ENCODE measurements at places on chromosomes 12 and 14.
A peak's percentile ranks its signal among the peaks of the same experiment; 100 is the strongest.

DNA sequence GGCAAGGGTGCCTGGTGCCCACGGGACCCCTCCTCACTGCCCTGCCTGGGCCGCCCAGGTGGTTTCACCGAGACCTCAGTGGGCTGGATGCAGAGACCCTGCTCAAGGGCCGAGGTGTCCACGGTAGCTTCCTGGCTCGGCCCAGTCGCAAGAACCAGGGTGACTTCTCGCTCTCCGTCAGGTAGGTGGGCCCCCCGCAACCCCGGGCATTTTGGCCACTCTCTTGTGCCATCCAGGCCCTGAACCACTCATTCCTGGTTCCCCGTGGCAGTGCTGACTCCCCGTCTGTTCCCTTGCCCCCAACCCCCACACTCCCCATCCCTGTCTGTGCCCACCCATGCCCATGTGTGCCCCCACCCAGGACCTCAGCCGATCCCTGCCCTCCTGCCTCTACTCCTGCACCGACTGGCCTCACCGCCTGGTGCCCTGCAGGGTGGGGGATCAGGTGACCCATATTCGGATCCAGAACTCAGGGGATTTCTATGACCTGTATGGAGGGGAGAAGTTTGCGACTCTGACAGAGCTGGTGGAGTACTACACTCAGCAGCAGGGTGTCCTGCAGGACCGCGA lies 480 bp downstream of the PTPN6 start:
- no peak for DNase-seq

- DNase-seq, result no peak
Observed at GRCh38 chr12:2737656-2738241, 57.0 kb upstream of the FKBP4 start.

- DNase-seq, result no peak
Observed at GRCh38 chr12:19665121-19665900, 226.0 kb downstream of the AEBP2 start.

DNA sequence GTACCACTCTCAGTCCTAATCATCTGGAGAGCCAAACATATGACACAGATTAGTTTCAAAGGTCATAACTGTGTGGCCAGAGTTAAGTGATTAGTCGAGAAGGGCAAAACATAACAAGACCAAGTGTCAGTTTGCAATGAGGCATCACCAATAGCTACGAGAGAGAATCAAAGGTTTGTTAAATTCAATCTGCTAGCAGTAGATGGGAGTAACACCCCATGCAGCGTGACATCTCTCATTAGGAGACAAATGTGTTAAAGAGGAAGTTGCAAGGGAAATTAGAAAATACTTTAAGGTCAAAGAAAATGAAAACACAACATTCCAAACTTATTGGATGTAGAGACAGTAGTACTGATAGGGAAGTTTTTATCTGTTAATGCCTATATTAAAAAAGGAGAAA lies 135.7 kb upstream of the SYT10 start:
- no peak for DNase-seq

- peak; percentile 60 for DNase-seq
Observed at GRCh38 chr12:108457006-108457733, 57.9 kb upstream of the FICD start.

DNA sequence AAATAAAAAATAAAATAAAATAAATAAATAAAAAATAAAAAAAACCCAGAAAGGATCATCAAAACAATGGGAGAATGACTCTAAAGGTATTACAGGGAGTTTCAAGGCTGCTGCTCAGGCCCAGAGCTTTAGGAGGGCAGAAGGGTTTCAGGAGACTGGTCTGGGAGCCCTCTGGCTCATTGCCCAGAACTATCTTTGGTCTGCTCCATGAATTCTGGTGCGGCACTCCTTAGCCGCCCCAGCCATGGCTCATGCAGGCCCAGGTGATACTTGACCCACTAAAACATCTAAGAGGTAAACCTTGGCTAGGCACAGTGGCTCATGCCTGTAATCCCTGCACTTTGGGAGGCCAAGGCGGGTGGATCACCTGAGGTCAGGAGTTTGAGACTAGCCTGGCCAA lies 14.7 kb upstream of the TMED10 start:
- DNase-seq, result no peak

DNA sequence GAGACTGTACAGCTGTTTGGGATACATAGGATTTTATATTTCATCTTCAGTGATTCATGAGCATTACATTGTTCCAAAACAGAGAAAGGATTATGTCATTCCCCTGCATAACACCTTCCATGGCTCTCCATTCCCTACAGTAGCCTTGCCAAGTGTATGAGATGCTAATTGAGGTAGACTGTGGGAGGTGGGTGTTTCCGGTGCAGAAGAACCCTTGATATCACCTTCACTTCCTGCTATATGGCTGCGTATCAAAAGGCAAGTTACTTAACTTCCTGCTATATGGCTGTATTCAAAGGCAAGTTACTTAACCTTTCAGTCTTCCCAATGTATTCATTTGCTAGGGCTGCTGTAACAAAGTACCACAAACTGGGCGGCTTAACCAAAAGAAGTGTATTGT lies 11.2 kb downstream of the FAR2 start:
- no peak for DNase-seq

DNA sequence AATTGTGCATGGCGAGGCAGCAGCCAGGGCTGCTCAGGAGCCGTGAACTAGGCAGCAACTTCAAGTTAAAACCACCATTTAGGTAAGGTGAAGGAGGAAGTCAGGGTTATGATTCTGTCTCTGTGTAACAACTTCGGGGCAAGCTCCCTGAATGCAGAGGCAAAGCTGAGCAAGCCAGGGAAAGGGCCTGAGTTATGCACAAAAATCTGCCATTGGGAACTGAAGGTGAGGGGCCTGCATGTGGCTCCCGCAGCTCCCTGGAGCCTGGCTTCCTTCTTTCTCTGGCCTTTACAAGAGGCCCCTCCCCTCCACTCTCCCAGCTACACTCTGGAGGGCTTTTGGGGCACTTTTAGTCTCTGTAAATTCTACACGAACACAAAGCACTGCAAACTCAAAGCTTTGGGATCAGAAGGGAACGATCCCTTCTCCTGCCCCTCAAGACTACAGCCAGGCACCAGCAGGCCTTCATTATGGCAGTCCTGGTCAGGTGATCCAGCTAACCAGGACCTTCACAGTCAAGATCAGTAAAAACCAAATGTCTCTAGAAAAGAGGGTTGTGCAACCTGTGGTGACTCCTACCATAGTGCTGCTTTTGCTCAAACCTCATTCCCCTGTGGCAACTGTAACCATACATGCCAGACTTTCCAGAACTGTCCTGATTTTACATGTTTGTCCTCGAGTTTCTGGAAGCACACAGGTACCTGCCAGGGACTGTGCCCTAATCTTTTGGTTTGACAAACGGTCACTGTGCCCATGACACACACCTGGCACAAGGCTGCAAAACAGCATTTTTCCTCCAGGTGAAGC lies 67.2 kb upstream of the PTGR2 start:
- no peak for DNase-seq

DNA sequence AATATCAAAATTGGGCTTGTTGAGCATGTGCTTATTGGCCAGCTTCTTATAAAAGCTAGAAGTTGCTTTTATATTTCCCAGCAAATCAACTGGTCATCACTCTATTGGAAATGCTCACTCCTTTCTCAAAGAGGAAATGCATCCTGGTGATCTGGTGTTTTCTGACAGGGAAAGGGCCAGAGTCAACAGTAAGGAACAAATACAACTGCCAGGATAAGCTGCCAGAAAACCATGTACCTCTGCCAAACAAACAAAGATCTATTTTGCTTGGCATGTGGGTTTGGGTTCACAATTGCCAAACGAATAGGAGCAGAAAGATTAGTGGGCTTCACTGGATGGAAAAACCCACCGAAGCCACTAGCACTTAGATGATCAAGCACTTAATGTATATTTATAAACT lies 126.9 kb upstream of the PDZRN4 start:
- DNase-seq, result no peak

DNA sequence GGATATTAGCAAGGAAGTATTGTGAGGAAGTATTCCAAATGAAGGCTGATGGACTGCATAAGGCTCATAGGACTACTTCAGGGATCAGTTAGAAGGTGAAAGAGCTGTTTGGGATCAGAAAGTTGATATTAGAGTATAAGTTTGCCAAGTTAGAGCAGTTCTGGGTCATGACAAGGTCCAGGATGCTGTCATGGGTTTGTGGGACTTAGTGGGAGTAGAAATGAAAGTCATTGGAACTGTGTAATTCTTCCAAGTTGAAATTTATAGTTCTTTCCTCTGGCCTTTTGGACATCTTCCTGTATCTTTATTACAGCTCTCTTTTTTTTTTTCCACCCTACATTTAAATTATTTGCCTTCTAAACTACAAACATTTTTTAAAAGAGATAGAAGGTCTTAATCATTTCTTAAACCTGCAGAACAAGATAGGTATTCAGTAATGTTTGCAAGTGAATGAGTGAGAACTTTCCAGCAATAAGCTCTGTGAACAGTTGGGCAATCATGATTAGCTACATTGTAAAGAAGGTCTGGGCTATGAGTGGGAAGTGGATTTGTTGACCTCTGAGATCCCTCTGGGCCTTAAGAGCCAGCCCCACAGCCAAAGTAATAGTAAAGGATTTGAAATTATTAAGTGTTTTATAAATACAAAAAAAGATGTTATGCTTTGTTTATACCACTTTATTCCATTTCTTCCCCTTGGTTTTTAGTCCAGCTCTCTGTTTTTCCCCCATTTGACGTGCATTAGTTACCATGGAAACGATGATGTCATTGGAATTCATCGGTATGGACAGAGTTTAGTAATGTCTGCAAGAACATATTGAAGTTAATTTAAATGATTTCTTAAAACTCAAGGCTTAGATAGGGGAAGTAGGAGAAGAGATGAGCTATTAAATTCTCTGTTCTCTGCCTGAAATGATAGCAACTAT lies 247.9 kb upstream of the ARHGAP5 start:
- DNase-seq, result peak; percentile 82

GRCh38 chr12:69027411-69027881 lies 94.5 kb upstream of the CPM start:
- DNase-seq, result peak; percentile 70

DNA sequence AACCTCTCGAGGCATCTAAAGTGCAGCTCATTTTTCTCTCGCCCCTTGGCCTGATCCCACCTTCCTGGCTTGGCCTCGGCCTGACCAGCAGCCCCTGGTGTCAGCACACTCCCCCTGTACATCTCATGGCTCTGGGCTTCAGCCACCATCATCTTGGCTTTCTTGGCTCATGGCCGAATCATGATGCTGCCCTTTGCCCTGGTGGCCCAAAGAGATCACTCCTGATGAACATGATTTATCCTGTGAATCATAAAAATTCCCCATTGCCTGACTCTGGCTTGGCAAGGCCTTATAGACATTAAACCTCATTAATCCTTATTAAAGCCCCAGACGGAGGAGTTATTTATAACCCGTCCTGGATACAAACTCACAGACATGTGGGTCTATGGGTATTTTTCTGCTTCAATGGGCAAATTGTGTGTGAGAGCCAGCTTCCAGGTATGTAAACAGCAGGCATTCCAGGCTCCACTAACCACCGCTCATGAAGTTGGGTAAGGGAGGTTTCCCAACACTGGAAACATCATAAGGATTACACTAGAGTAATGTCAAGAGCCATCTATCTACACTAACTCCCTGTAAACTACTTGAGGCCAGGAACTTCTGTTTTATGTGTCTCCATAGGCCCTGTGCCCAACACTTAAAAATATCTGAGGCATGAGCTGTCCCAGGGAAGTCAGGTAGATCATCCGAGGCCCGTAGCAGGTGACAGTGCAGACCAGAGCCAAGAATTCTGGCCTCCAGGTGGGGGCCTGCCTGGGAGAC lies 171.2 kb downstream of the TTC8 start:
- no peak for DNase-seq

DNA sequence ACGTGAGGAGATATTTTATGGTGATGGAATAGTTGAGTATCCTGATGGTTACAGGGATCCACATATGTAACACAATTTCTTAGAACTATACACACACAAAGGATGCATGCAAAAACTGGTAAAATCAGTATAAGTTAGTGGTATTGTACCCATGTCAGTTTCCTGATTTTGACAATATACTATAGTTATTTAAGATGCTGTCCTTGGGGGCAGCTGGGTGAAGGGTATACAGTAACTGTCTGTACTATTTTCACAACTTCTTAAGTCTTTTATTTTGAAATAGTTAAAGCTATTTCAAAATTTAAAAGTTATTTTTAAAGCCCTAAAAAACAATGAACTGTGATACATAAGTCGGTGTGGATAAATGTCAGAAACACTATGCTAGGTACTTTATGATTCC lies 24.5 kb upstream of the POLR3B start:
- DNase-seq, result no peak

GRCh38 chr12:119425623-119426022 lies 91.1 kb downstream of the CCDC60 start:
- no peak for DNase-seq

DNA sequence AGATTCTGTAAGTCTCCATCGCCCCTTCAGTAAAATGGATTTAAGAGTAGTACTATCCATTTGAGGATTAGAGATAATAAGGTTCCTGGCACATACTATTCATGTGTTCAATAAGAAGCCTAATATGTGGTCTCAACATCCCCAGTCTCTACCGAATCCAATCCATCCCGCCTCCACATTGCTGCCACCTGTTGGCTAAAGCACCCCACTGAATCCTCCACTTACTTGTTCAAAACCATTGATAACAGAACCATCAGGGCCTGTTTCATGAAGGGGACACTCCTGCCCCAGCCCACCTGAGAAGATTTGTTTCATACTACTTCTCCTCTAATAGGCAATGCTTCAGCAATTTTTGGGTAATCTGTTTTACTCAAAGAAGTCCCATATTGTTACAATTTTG lies 147.5 kb downstream of the SLC2A13 start:
- no peak for DNase-seq

DNA sequence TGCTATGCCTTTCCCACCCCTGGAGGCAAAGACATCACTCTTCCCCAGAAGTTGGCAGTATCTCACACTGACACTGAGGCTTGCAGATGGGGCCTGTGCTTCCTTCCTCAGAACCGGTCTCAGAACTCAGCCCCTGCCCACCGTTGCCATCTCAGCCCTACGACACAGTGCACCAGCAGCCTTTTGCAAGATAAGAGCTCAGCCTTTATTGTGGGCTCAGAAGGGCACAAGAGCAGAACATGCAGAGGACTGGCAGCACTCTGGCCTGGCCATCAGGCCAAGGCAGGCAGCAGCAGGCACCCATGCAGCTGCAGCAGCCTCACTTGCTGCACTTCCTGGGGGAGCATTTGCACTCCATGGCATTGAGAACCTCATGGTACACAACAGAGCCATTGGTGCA lies 3.6 kb upstream of the ANO2 start:
- DNase-seq, result no peak

DNA sequence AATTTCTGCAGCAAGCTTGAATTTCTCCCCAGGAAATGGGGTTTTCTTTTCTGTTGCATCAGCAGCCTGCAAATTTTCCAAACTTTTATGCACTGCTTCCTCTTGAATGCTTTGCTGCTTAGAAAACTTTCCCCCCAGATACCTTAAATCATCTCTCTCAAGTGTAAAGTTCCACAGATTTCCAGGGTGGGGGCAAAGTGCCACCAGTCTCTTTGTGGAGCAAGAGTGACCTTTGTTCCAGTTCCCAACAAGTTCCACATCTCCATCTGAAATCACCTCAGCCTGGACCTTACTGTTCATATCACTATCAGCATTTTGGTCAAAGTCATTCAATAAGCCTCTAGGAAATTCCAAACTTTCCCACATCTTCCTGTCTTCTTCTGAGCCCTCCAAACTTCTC lies 241.6 kb upstream of the TMTC1 start:
- no peak for DNase-seq

- DNase-seq, result no peak
Observed at GRCh38 chr14:23570806-23571483, 3.4 kb upstream of the AP1G2 start.
